NCI-H187 (cell line): ENCODE measurements at places on chromosomes 3 and 15.

GRCh38 chr3:134001251-134001650, 28.5 kb downstream of the SLCO2A1 start:
- no peak for DNase-seq

GRCh38 chr3:165111401-165111800, 33.1 kb upstream of the SI start:
- no peak for DNase-seq

DNA sequence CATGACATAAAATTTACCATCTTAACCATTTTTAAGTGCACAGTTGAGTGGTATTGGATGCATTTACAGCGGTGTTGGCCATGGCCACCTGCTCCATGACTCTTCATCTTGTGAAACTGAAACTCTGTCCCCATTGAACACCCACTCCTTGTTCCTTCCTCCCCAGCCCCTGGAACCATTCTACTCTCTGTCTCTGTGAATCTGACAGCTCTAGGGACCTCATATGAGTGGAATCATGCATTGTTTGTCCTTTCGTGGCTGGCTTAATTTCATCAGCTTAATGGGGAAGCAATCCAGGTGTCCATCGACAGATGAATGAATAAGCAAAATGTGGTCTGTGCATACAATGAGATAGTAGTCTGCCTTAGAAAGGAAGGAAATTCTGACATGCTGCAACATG, 42.5 kb downstream of the PLXNA1 start:
- peak; percentile 56 for DNase-seq

DNA sequence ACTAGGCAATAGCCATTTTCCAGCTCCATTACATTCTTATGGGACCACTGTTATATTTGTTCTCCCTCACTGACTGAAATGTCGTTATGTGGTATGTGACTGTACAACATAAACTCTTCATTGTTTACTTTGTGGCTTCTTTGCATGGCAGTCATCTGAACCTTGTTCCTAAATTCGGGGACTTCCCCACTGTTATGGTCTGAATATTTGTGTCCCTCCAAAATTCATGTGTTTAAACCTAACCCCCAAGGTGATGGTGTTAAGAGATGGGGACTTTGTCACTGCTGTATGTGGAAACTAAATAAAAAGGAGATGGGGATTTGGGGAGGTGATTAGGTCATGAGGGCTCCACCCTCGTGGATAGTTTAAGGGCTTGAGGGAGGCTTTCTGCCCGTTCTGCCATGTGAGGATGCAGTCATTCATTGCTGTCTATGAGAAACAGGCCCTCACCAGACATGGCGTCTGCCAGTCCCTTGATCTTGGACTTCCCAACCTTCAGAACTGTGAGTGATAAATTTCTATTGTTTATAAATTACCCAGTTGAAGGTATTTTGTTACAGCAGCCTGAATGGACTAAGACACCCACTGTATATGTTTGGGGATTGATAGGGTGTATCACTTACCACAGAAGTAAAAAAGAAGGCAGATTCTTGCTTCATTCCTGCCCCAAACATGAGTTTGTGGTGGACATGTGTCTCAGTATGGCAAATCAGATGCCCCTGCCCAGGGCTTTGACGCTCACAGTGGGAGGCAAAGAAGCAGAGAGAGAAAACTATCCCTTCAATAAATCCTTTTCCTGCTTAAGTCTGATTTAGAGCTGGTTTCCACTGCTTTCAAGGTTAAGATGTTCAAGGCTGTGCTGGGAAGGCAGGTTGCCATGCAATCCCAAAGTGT, 138.0 kb upstream of the UBE2E1 start:
- no peak for DNase-seq

DNA sequence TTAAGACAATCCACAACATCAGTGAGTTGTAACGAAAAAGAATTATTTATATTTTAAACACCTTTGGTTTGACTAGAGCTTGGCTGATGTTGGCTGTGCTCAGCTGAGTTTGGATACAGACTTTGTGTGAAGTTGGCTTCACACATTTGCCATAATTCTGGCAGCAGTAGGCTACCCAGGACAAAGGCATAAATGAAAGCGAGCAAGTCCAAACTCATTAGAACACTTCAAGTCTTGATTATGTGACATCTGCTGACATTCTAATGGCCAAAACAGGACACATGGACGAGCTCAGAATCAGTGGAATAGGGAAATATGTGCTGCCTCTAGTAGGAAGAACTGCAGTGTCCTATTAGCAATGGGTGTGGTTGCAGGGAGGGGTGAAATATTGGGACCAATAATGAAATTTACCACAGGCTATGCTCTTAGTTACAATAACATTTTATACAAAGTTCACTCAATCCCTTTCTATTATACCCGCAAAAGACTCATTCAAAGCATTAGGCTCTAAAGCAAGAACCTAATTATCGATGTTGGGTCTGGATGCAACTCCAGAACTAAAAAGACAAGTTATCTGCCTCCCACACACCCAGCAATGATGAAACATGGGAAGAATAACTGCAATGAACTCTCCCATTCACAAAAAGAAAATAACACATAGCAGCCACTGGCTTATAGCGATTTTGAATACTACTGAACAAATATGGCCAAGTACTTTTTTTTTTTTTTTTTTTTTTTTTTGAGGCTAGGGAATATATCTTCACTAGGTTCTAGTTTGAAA, 493.9 kb upstream of the RASGRP1 start:
- no peak for DNase-seq

DNA sequence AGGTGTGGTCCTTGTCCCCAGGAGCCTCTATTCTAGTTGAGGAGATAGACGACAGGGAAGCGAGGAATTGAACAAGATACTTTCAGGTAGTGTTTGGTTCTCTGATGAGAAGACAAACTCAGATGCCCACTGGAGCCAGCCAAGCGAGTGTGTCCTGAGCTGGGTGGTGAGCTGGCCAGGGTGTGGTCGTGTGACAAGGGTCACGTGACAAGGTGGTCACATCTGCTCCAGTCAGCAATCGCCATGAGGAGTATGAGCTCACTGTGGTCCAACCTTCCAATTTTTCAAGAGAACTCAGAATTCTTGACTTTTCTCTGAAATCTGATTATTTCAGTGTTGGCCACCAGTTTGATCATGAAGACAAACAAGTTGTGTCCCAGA, 39.5 kb downstream of the SLC6A6 start:
- DNase-seq = no peak

GRCh38 chr15:84862214-84862975, 22.1 kb upstream of the SLC28A1 start:
- no peak for DNase-seq

DNA sequence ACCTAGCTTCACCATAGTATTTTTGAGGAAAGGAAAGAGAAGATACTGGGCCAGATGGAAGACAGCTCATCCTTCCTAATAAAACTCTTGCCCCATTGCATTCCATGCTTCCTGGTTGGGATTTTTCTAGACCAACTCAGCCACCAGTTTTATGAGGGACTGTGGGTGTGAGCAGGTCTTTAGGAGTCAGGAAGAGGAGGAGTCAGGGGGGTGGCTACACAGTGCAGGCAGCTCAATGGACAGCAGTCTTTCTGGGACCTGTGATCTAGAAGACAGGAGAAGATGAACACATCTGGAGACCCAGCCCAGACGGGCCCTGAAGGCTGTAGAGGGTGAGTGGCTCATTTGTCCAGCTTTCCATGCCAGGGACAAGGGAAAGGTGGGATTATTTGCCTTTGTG, at the start of gene NOX5:
NOX5 (plus strand) TSS at position 242 of the 400 bp plus-strand sequence; CDS start at position 283, 41 bp downstream.
- no peak for DNase-seq

- no peak for DNase-seq
Measured at GRCh38 chr3:30510596-30510995, 95.8 kb upstream of the TGFBR2 start.

- no peak for DNase-seq
Measured at GRCh38 chr3:31004025-31004678, 109.7 kb upstream of the GADL1 start.

DNA sequence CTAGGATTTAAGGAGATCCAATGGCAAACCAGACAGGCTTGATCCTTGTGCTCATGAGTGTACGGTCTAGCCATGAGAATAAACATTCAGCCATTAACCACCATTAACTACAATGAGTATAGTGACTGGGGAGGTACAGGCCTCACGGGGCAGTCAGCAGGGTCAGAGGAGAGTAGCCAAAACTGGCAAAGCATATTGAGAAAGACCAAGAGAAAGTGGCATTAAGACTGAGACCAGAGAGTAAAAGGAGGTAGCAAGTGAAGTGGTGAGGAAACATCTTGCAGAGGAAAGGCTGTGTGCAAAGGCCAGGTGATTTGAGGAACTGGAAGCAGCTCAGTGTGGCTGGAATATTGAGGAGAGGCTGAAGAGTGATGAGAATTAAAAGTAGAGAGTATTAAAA, 407.2 kb upstream of the LMCD1 start:
- DNase-seq = no peak

- no peak for DNase-seq
Measured at GRCh38 chr15:67361100-67361499, 106.5 kb downstream of the IQCH start.

- DNase-seq = no peak
Measured at GRCh38 chr3:171385086-171385485, 75.1 kb downstream of the TNIK start.

DNA sequence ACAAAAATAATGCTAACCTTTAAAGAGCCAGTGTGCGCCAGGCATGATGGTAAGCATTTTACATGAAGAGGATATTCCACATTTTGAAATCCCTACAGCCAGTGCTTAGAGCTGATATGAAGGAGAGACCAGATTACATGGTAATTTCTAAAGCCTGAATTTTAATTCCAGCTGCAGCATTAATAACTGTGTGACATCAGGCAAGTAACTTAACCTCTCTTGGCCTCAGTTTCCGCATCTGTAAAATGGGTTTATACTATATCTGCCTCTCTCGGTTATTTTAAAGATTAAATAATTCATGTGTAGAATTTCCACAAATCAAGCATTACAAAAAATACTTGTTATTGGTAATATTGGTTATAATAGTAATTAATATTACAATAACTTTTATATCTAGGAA, 165.4 kb downstream of the UACA start:
- DNase-seq = no peak

GRCh38 chr15:90638201-90638691, 78.9 kb upstream of the BLM start:
- no peak for DNase-seq

- DNase-seq = no peak
Measured at GRCh38 chr3:24161841-24162240, 216.8 kb downstream of the NR1D2 start.

DNA sequence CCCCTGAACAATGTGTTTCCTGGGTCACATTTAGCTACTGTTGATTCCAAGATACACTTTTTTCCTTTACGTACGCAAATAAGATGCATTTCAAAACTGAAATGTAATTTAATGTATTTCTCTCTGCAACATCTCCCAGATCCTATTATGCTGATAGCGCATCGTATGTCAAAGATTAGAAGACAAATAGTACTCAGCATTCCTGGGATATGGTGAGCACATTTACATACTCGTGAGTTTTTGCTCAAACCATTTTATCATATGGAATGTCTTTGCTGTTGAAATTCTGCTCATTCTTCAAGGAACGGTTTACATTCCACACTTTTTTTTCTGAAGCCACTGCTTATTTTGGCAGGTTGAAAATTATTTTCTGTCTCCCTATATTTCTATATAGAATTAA, 221.4 kb downstream of the OXSM start:
- DNase-seq = no peak

- no peak for DNase-seq
Measured at GRCh38 chr3:40200692-40201316, 108.7 kb upstream of the EIF1B start.

- DNase-seq = no peak
Measured at GRCh38 chr3:64743156-64743886, 55.5 kb upstream of the ADAMTS9 start.

DNA sequence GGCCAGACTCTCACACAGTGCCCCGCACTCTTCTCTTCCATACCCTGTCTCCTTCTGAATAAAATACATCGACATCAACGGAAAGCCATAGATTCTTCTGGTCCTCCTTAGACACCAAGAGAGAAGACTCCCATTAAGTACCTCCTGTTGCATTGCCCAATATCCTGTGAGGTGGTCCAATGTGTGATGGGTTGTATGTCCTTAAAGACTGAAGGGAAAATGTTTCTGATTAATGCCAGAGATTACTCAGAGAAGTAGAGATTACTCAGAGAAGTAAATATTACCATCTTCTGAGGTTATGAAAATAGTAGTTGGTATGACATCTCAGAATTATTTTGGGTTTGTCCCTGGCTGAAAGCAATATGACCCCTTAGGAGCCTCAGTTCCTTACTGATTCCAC, 60.8 kb upstream of the GALNT15 start:
- no peak for DNase-seq

DNA sequence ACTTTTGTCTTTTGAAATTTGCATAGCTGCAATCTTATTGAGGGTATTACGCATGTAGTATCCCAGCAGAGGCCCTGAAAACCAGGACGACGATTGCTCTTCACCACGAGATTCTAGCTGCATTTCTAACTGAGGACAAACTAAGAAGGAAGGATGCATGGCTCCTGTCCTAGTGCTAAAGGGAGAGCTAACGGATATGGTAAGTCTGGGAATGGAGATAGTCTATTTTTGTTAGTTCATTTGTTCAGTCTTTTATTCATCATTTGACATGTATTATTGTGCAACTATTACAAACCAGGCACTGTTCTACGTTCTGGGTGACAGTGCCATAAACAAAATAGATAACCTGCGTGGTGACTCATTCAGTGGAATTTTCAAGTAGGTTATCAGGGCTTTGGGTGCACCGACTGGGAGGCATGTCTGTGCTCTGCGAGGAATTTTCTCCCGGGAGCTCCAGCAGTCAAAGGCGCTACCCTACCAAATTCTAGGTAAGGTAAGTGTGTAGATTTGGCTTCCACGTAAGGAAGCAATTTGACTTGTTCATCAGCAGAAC, 51.9 kb upstream of the ETV5 start:
- no peak for DNase-seq

DNA sequence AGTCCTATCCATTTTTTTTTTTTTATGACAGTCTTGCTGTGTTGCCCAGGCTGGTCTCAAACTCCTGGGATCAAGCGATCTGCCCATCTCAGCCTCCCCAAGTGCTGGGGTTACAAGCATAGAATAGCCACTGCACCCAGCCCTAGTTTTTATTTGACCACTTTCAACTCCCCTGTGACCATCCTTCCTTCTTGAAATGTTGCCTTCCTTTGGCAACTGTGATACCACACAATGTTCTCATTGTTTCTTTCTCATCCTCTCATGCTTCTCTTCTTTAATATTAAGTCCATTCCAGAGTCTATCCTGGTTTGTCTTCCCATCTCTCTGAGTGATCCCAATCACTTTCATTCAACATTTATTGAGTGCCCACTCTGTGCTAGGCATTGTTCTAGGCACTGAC, 7.9 kb upstream of the GPD1L start:
- no peak for DNase-seq
